NCI-H1105 (cell line): ENCODE measurements at places on chromosomes 11 and 22.

- DNase-seq, result no peak
These were observed 17.2 kb downstream of the PPFIBP2 start for GRCh38 chr11:7531011-7531410.

DNA sequence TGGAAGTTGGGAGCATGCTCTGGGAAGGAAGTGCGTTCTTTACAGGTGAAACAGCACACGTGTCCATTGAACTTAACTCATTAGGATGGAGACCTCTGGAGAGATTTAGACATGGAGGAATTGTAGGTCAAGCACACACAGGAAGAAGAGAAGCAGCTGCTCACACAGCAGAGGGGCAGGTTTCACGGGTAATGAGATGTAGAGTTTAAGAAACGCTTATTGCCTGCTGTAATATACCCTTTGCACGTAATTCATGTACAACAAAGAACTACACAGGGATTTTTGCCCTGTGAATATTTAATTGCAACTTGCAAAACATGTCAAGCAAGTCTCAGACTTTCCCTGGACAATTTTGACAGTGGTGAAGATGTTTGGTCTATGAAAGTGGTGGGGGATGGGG, 508.0 kb downstream of the OPCML start:
- no peak for DNase-seq

GRCh38 chr11:104049116-104049515, 12.7 kb downstream of the DDI1 start:
- no peak for DNase-seq

GRCh38 chr11:94602430-94603372, 35.5 kb downstream of the PIWIL4 start:
- DNase-seq, result peak; percentile 31

DNA sequence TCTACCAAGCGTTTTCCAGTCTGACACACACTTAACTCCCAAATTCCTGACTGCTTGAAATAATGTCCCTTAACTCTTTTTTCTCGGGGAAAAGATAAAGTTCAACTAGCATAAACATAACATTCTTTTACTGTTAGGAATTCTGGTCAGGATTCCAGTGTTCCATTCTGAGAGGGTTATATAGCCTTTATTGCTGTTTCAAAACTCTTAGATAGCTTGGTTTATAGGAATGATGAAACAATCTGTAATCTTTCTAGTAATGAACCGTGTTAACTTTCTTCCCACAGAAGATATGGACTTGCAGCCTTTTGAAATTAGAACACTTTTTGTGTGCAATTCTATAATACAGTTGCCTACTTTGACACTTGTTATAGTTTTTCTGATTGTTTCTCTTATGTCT, 8.6 kb downstream of the REXO2 start:
- DNase-seq, result no peak

DNA sequence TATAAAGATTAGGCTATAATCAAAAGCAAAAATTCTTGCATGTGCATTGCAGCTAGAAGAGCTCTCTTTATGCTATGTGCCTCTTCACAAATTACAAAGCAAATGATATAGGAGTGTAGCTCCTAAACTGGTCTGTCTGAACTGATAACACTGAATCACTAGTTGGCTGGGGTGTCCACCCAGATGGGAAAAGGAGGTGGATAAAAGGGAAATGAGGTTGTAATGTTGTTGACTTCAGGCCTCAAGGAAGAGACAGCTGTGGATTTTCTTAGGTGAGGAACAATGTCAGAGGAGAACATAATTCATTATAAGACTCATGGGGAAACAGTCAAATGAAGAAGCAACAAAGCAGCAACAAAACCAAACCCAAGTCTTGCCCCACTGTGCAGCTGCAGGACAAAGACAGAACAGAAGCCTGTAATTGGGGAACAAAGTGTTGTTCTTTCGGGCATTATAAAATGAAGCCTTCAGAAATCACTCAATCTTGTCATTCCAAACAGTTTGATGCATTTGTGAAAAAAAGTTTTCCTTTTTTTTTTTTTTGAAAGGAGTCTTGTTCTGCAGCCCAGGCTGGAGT, 130.1 kb upstream of the DDI1 start:
- DNase-seq, result no peak

DNA sequence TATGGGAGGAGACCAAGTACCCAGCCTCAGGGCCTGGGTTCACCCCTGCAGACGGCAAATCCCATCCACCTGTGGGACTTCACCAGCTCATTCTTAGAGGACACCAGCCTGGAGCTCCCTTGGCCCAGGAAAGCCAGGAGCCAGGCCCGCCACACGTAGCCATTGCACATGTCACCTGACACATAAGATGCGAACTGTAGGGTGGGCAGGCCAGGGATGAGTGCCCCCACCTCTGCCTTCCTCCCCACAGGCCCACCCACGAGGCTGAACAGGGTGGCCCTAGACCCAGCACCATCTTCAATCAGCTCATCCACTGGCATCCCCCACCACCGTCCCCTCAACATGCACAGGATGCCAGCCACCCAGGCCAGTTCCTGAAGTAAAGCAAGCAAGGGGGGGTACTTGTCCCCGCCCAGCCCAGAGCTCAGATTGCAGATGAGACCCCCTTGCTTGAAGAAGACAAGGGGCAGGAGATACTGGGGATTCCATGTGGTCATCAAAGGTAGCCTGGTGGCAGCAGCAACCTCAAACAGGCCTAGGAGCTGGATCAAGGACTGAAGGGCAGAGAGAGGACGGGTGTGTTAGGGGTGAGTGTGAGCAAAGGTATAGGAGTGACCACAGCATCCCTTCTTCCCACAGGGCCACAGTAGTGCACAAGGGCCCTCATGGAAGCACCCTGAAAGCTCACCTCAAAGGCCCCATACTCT, 45.6 kb downstream of the IGLL5 start:
- DNase-seq, result no peak

DNA sequence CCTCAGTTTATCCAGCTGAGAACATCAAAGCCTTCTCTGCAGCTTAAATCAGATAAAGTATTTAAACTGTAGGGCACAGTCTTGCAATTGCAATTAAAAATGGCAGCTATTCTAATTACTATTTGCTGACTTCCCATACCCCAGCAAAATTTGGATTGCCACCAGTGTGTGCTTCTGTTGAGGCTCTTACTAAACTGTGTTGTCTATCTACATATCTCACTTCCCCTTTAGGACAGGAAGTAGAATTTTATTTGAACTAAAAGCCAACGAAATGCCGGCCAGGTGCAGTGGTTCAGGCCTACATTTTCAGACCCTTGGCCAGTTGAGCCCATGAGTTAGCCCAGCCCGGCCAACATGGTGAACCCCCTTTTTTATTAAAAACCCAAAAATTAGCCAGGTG, 7.1 kb downstream of the SAA4 start:
- no peak for DNase-seq

DNA sequence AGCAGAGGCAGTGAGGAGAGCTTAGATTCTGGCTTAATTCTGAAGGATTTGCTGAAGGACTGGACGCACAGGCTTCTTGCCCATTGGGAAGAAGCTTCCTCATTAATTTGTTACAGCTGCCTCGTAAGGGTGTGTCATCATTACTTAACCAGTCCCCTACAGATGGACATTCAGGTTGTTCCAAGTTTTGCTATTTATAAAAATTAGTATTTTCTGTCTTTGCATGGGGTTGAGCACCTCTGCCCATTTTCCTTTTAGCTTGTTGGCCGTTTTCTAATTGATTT, 38.1 kb downstream of the CAPN1 start:
- no peak for DNase-seq

DNA sequence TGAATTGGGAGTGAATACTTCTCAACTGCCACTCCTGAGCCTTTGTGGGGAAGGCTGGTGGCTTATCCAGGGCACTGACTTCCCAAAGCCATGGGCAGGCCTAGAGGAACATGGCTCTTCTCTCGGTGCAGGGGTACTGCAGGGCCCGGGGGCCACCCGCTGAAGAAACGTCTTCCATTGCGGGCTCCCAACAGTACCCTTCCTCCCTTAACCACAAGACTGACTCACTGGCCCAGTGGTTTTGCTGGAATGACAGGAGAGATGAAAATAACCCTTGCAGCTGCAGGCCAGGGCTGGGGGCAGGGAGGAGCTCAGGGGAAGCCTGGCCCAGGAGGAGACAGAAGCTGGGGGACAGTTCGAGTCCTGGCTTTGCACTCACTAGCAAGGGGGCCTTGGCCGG, 13.5 kb downstream of the TXN2 start:
- no peak for DNase-seq

- no peak for DNase-seq
These were observed 45.0 kb downstream of the DLG2 start for GRCh38 chr11:85582111-85582510.

DNA sequence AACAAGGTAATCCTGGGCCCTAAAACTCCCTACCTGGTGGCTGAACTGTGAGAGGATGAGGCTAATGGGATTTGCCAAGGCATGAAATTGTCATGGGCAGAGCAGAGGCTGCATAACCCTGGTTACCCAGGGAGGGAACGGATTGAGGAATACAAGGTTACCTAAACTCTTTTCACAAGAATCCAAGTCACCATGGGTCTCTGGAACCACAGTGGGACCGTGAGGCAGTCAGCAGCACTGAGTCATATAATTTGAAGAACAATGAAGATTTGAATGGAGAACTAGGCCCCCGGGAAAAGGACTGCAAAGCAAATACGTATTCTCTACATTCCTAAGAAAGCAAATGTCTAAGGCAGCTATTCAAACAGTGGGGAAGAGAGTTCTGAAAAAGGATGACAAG, 19.8 kb downstream of the CAT start:
- no peak for DNase-seq

- no peak for DNase-seq
These were observed 9.8 kb downstream of the PRDM11 start for GRCh38 chr11:45156201-45156600.
